ENCODE measurements at places on chromosomes 7 and 10.

- no peak for DNase-seq
Measured at GRCh38 chr10:94427166-94427565, 24.8 kb downstream of the TBC1D12 start.

GRCh38 chr7:30019387-30019786 lies 7.1 kb downstream of the FKBP14 start:
- no peak for DNase-seq

GRCh38 chr10:95388539-95388938 lies 97.7 kb upstream of the PDLIM1 start:
- DNase-seq: peak; percentile 90

- DNase-seq: no peak
Measured at GRCh38 chr7:40095230-40095629, 39.2 kb downstream of the MPLKIP start.

Data from NCI-H69 (cell line).